ENCODE measurements at places on chromosomes 4 and X.

DNA sequence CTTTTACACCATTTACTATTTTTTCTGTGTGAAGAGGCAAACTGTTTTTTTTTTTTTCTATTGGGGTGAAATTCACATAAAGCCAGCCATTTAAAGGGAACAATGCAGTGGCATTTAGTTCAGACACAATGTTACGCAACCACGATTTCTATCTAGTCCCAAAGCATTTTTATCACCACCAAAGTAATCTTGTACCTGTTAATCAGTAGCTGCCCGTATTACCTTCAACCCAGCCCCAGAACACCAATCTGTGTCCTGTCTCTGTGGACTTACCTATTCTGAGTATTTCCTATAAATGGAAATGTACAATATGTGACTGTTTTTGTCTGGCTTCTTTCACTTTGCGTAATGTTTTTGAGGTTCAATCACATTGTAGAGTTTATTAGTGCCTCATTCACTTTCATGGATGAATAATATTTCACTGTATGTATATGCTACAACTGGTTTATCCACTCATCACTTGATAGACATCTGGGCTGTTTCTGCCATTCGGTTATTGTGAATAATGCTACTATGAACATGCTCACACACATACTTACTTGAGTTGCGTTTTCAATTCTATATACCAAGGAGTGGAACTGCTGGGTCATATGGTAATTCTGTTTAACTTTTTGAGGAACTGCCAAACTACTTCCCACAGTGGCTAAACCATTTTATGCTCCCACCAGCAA, 116.2 kb downstream of the CDS1 start:
- DNase-seq = no peak

DNA sequence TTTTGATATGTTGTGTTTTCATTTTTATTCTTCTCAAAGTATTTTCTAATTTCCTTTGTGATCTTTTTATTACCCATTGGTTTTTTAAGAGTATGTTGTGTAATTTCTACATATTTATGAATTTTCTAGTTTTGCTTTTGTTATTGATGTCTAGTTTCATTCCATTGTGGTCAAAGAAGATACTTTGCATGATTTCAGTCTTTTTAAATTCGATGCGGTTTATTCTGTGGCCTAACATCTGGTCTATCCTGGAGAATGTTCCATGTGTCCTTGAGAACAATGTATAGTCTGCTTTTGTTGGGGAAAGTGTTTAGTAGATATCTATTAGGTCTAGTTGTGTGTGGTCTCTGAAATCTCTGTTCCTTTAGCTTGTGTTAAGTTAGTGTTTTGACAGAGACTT, 46.2 kb downstream of the PPEF1 start:
- no peak for DNase-seq

GRCh38 chrX:71181558-71181909, 36.9 kb downstream of the NLGN3 start:
- no peak for DNase-seq

GRCh38 chr4:175530655-175531054, 281.4 kb downstream of the GPM6A start:
- no peak for DNase-seq

- DNase-seq = no peak
These were observed 8.2 kb downstream of the DIAPH2 start for GRCh38 chrX:96692890-96693289.

GRCh38 chr4:38696697-38697096, 32.7 kb downstream of the KLF3 start:
- DNase-seq = no peak

All from stromal cell of bone marrow (primary cell).